Fibroblast of skin of right quadriceps (primary cell): ENCODE measurements at places on chromosomes 6 and 20.
A peak's percentile ranks its signal among the peaks of the same experiment; 100 is the strongest.

DNA sequence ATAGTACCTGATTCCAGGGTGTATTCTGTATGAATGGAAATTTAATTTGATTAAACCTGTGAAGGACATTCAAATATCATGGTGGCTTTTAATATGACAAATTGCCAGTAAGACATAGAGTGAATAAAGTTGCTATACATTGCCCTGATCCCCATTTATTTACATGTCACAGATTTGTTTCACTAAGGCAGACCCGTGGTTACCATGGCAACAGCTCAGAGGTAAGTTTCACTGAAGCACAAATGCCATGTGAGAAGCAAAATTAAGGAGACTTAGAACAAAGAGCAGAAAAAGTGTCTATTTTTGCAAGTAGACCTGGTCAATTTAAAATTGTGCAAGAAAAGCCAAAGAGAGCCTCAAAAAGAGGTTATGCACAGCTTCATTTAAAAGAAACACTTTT is 63.7 kb downstream of the PXDC1 start:
- DNase-seq, result no peak

- DNase-seq, result no peak
Measured at GRCh38 chr6:156109713-156110112, 654.1 kb upstream of the NOX3 start.

- peak; percentile 89 for DNase-seq
Measured at GRCh38 chr6:3324262-3324942, 65.7 kb downstream of the PSMG4 start.

- no peak for DNase-seq
Measured at GRCh38 chr6:38184585-38185080, 365.1 kb downstream of the ZFAND3 start.

DNA sequence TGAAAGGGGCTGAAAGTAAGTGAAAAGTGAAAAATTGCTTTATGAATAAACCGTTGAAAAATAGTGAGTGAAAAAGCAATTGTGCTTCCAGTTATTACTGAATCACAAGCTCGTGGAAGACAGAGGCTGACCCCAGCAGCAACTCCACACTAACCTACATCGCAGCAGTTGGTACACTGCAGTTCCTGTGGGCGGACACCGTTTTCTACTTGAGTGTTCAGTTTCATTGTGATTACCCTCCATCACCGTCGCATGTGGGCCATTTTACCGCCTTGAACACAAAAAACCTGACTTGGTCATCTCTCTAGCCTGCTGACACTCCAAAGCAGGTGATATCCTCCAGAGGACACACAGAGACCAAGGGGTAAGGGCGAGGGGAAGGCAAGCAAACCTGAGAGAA is 28.4 kb downstream of the PRDM1 start:
- no peak for DNase-seq

GRCh38 chr6:47188588-47189021 is 121.1 kb downstream of the TNFRSF21 start:
- peak; percentile 69 for DNase-seq

DNA sequence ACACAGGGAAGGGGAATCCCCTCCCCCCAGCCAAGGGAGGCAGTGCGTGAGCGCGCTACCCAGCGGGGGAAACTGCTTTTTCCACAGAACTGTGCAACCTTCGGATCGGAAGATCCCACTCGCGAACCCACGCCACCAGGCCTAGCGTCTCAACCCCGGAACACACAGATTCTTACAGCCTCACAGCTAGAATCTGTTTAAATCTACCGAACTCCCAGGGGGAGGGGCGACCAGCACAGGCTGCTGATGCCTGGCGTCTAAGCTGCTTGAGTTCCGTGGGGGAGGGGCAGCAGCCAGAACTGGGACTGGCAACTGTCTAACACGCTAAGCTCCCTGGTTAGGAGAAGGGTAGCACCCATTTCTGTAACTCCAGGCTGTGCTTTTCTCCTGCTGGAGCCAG is 217.3 kb upstream of the TENT5A start:
- DNase-seq, result no peak

DNA sequence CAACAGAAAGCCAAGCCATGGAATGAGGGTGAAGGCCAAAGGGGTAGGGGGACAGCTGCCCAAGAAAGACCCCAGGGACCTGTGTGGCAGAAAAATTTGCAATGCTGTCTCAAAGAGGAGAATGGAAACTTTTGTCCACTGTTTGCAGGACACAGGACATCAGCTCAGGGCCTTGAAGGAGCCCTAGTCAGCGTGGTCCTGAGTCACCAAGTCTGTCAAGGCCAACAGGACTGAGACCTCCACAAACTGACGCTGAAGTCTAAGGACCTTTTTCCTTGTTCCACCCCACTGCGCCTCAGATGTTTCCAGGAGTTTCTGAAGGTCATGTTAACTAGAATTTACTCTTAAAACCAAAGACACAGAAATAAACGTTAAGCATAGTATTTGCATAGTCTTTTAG is 31.8 kb upstream of the AVP start:
- no peak for DNase-seq

GRCh38 chr6:90098001-90098531 is 198.6 kb downstream of the BACH2 start:
- DNase-seq, result peak; percentile 98

DNA sequence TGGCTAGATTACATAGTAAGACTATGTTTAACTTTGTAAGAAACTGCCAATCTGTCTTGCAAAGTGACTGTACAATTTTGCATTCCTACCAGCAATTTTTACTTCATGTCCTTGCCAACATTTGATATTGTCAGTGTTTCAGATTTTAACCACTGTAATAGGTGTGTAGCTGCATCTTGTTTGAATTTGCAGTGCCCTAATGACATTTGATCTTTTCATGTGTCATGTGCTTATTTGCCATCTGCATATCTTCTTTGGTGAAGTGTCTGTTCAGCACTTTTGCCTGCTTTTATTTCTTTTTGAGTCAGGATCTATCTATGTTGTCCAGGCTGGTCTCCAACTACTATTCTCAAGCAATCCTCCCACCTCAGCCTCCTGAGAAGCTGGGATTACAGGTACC is 2.4 kb upstream of the PRPH2 start:
- DNase-seq, result no peak

GRCh38 chr6:168403370-168404005 is 37.5 kb upstream of the SMOC2 start:
- DNase-seq, result no peak

- DNase-seq, result peak; percentile 81
Measured at GRCh38 chr20:17849901-17850683, 118.5 kb downstream of the SNX5 start.

DNA sequence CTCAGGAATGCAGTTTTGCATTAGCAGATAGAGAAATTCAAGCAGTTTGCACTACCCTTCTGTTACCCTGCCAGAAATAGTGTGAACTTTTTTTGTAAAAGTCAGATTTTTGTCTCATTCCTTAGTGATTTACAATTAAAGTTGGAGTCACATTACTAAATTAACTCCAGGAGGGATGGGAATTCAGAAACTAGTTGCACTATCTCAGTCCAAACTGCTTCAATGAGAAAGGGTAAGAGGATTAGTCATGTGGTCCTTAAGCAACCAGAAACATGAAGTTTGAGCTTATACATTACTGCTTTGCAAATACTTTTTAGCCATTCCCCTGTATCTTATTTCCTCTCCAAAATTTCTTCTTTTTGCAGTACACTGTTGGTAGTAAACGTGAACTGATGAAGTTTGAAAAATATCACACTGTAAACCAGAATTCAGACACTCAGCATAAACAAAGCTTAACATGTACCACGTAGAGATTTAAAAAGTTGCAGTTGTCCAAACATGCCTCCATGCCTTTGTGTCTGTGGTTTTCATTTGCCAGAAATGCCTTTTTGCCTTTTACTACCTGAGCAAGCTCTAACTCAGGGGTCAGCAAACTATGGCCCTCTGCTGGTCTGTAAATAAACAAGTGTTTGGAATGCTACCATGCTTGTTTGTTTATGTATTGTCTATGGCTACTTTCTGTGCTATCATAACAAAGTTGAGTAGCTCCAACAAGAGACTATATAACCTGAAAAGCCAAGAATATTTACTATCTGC is 49.7 kb downstream of the TP53INP2 start:
- DNase-seq, result peak; percentile 68

- DNase-seq, result peak; percentile 81
Measured at GRCh38 chr6:17865798-17866725, 121.4 kb downstream of the KIF13A start.

- peak; percentile 97 for DNase-seq
Measured at GRCh38 chr6:113184291-113184690, 672.9 kb upstream of the MARCKS start.

DNA sequence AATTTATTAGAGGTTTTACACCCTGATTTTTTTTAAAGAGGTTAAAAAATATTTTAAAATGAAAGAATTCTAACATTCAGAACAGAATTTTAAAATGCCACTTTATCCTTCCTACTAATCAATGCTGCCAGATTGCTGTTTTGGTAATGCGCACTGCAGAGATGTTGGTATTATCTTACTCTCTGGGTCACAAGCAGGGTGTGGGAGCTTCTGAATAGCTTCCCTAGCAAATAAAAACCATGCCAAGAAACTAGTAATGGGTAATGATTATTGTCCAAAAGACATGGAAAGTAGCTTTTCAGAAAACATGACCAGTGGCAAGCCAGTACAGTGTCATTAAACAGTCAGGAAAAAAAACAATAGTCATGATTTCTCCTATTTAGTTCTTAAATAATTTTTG is 205.4 kb downstream of the TPBG start:
- no peak for DNase-seq

- no peak for DNase-seq
Measured at GRCh38 chr20:50198180-50198666, 7.6 kb downstream of the CEBPB start.

- DNase-seq, result no peak
Measured at GRCh38 chr6:52953911-52954839, 40.9 kb downstream of the GSTA4 start.

DNA sequence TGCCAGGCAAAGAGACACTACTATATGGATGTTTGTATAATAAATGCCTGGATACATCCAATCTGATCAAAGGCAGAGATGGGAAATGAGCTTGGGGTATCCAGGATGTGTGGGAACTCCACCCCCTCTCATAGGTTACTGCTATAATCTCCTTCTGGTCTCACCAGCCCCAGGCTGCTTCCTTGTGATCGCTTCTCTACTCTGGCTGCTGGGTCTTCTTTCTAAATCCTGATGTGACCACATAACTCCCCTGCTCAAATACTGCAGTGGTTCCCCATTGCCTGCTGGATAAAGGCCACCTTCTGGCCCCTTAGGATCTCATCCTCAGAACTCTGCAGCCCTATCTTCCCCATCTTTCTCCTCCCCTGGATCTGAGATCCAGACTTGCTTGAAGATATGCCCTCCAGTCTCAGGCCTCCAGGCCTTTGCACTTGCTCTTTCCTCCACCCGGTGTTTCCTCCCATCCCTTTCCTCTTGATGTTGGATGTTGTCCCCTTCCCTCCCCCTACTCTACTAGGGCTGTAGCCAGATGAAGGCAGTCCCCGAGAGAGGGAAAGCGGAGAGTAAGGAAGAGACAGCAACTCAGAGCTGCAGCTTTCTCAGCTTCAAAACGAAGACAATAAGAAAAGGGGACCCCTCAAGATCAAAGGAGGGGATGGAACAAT is 828 bp upstream of the XKR7 start:
- no peak for DNase-seq

DNA sequence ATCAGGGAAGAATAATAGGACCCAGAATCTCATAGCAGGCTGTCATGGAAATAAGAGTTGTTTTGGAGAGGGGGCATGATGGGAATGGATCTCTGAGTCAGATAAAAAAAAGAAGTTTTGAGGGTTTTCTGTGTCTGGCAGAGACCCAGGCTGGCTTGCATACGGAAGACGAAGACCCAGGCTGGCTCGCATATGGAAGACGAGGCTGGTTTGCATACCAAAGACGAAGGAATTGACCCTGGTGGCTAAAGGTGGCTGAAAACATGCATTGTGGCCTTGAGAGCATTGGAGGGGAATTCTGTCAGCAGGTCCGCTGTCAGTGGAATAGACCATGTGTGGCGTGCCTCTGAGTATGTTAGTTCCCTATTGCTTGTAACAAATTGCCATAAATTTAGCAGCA is 335.1 kb downstream of the BTBD3 start:
- DNase-seq, result peak; percentile 77

- peak; percentile 98 for DNase-seq
Measured at GRCh38 chr6:170405311-170405975, 98.9 kb downstream of the FAM120B start.

- no peak for DNase-seq
Measured at GRCh38 chr20:38723848-38724625, at the start of gene SLC32A1. Gene SLC32A1 (plus strand): TSS chr20:38724486. CDS start chr20:38724725, 239 bp downstream.

DNA sequence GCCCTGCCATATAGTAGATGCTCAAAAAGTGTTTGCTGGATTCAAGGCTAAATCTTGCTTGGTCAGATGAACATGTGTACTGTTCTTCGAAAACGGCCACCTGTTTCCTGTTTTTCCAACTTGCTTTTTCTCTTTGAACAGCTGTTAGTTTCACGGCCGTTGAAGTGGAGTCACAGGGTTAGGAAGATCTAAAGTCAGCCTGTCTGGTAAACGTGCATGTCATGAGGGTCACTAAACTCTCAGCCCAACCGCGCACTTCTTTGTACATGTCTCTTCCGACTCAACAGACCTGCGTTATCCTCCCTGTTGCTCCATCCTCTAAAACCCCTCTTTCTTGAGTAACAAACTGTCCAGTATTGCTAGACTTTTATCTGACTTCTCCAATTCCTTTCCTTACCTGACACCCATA is 93.2 kb upstream of the MAN1A1 start:
- DNase-seq, result no peak

GRCh38 chr20:22371843-22372242 is 212.5 kb downstream of the FOXA2 start:
- DNase-seq, result no peak

GRCh38 chr6:140775061-140775460 is 1357.7 kb upstream of the GJE1 start:
- DNase-seq, result no peak

DNA sequence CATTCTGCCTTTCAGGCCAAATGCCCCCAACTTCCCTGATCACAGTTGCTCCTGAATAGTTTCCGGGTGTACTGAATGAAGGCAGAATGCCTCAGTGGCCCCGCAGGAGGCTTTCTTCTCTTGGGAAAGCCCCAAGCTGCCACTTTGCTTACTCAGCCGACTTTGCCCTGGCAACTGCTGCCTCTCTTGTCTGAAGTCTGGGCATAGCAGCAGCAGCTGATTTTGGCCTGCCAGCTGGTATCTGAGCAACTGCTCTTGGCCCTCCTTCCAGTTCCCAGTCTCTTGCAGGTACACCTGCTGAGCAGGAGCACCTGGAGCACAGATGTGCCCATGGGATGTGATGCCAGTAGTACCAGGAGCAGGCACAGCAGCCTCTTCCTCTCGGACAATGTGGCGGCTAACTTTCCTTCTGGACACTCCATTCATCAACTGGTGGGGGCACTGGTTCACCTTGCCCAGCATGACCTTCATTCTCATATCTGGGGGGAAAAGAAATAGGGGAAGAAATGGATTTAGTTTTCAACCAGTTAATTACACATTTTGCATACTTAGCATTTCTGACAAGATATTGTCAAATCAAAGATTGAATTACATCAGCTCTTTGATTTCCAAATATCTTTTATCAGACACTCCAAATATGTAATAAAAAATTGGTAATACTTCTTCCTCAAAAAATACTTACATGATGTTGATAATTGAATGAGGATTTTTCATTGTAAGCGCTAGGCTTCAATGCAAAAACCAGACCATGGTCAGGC is 468.2 kb downstream of the PKHD1 start:
- no peak for DNase-seq

GRCh38 chr20:32945710-32946221 is 58.5 kb downstream of the SUN5 start:
- DNase-seq, result peak; percentile 11

GRCh38 chr6:93974332-93974731 is 555.0 kb upstream of the EPHA7 start:
- DNase-seq, result no peak

- no peak for DNase-seq
Measured at GRCh38 chr20:20489648-20490341, 121.9 kb downstream of the INSM1 start.
